Left colon (tissue), 2 donors: ENCODE measurements at places on chromosomes 2 and 18. TPM values are rescaled to one million over a fixed set of nuclear protein-coding genes. Genes with fewer than 3 reads are reported as not detected.

PCARE gene
- total RNA-seq = not detected

KIAA2012 gene
- not detected for total RNA-seq

TSPYL6 gene
- not detected for total RNA-seq

WNT10A gene
- 1.9 TPM for total RNA-seq

C1GALT1C1L gene
- total RNA-seq = 0.36 TPM

RGPD3 gene
- 0.06 TPM for total RNA-seq

GPBAR1 gene
- 3.0 TPM for total RNA-seq

- no peak for DNase-seq
These were observed 59.5 kb downstream of the SCN3A start for GRCh38 chr2:165144315-165144714.

DNA sequence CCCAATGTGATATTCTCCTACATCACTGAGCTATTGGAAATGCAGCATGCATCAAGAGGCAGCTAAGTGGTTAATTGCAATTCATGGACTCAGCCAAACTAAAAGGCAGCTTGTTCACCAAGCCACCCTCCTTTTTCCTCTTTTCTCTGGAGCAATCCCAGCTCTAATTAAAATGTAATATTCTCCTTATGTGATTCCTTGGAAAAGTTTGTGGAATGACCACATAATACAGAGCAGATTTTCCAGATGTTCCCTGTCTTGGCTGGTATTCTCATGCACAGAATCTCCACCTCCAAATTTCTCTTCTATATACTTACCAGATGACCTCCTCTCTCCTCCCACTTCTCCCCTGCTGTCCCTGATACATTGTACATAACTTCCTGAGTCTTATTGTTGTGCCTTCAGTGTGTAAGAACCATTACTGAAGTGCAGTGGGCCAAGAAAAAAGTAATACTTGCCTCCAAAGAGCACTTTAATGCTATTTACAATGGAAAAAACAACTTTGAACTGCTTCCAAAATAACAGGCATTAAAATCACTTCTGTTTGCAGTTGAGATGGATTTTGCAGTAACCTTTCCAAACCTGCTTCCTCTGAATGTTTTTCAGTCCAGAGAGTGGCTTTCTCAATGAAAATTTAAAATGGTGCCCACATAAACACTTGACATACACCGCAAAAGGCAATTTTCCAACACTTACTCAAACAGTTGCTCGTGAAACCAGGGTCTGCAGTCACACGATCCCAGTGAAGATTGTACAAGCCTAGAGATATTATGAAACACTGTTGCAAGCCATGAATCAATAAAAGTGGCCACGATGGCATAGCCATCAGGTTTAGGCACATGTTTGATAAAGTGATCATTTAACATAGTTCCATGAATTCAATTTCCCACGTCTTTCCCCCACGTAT, 258.0 kb downstream of the MTX2 start:
- no peak for DNase-seq

GRCh38 chr2:193743089-193743488, 1548.4 kb upstream of the TMEFF2 start:
- no peak for DNase-seq

GRCh38 chr2:241088376-241088775, 13.7 kb downstream of the MTERF4 start:
- DNase-seq = no peak

GRCh38 chr2:61671561-61672315, 133.6 kb upstream of the XPO1 start:
- no peak for DNase-seq

GRCh38 chr2:52879561-52879960, 888.0 kb upstream of the CHAC2 start:
- no peak for DNase-seq

GRCh38 chr2:174412256-174412655, 16.7 kb downstream of the SCRN3 start:
- DNase-seq = no peak

- no peak for DNase-seq
These were observed 228.1 kb upstream of the TRIB2 start for GRCh38 chr2:12488352-12489318.

- DNase-seq = peak; percentile 37
These were observed 114.3 kb downstream of the SPP2 start for GRCh38 chr2:234164493-234165413.

- no peak for DNase-seq
These were observed 135.5 kb downstream of the COMMD1 start for GRCh38 chr2:62040926-62041325.

DNA sequence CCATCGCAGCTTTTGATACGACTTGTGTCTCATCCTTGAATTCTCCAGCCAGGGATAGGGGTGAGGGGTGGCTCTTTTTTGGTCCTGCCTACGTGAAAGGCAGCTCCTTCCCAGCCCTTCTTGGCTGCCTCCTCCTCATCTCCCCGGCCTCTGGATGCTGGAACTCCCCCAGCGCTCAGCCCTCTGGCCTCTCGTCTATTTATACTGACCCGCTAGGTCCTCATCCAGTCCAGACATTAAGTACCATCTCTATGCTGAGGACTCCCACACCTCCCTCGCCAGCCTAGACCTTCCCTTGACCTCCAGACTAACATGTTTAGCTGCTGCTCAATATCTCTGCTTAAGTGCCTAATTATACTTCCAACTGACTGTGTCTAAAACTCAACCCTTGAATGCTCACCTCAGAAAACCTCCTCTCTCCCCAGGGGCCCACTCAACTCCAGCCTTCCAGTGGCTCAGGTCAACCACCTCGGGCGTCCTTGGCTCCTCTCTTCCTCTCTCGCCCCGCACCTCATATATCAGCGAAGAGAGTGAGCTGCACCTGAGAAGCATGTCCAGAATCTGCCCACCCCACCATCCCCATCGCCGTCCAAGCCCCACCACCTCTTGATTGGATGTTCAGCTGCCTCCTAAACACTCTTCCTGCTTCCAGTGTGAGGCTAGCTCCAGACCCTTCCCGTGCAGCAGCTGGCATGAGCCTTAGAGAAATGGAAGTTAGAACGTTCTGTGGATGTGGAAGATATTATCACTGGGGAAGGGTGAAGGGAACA, 34.8 kb downstream of the TOGARAM2 start:
- no peak for DNase-seq

GRCh38 chr2:240469239-240469636, 33.8 kb downstream of the GPC1 start:
- DNase-seq = no peak

GRCh38 chr2:167950571-167950970, 296.8 kb downstream of the STK39 start:
- no peak for DNase-seq

- no peak for DNase-seq
These were observed 408.1 kb downstream of the THSD7B start for GRCh38 chr2:137173463-137173862.

DNA sequence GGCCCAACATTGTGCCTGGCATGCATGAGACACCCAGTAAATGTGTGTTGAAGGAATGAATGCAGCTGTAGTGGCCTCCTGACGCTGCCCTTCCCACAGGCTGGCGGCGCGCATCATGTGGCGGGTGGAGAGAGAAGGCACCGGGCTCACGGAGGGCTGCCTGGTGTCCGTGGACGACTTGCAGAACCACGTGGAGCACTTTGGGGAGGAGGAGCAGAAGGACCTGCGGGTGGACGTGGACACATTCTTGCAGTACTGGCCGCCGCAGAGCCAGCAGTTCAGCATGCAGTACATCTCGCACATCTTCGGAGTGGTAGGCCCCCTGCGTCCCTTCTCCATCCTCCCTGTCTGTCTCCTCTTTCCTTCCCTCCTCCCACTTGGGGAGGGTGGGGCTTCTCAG, 20.1 kb downstream of the SMYD1 start:
- DNase-seq = no peak

GRCh38 chr2:76251342-76251741, 540.6 kb upstream of the GCFC2 start:
- no peak for DNase-seq

- peak; percentile 79 for DNase-seq
These were observed 18.0 kb downstream of the SLC9A2 start for GRCh38 chr2:102637358-102637757.

DNA sequence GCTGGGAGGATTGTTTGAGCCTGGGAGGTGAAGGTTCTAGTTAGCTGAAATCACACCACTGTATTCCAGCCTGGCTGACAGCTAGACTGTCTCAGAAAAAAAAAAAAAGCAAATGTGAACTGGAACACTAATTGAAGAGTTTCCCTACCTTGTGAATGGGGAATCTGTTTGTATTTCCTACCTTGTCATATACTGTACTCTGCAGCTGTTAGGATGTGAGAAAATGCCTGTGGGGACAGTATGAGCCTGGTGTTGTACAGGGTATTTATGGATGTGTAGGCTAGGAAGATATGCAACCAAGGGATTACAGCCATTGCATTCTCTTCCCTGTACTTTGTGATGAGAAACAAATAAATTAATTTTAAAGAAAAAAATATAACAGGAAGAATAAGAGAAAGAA, 113.3 kb upstream of the FAM117B start:
- no peak for DNase-seq
